Stimulated activated CD4-positive, alpha-beta T cell treated with anti-CD3 and anti-CD28 coated beads, Interleukin-1b, Interleukin-23, amount 100 ng/mL, for 1 hour (primary cell): ENCODE measurements at places on chromosomes 5 and 9.
A peak's percentile ranks its signal among the peaks of the same experiment; 100 is the strongest.

DNA sequence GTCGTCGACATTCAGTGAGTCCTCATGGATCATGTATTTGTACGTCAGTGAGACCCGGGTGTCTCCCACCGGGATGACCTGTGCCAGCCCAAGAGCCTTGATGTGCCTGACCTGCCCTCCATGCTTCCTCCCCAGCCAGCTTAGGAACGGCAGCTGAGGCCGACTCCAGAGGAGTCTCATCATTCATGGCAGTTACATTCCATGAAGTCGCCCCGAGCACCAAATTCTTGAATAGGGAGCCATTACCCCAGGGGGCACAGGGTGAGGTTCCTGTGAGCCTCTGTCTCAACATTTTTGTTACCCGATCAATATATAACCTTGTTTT is 67.8 kb downstream of the ZNF354C start:
- DNase-seq = no peak

DNA sequence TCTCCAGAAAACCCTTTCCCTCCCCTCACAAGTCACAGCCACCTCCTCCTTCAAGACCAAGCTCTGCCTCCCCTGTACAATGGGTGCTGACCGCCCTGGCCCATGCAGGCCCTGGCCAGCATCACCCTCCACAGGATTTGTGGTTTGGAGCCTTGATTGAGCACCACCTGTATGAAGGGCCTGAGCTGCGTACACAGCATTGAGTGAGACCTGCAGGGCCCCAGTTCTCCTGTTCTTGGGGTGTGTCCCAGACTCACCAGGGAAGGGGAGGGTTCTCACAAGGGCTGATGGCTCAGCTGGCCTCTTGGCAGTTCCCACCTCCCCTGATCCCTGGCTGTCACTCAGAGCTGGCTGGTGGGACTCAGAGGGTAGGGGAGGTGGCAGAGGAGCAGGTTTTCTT is 63.7 kb upstream of the IER5L start:
- no peak for DNase-seq

DNA sequence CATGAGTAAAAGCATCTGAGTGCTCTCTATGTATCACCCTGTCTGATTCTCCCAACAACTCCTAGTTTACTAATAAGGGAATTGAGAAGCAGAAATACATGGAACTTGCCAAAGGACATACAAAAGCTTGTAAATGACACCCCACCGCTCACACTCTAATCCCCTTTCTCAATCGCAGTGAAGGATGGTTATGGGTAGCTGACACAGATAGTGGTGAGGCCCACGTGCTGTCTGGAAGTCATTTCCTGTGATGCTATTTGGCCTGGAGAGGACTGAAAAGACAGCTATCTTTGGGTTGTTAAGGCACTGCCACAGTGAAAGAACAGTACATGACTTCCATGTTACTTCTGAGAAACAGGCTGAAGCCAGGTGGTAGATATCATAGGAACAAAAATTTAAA is 117.0 kb downstream of the GLIS3 start:
- DNase-seq = no peak

GRCh38 chr9:137161558-137162486 is 8.0 kb downstream of the LRRC26 start:
- DNase-seq = no peak

DNA sequence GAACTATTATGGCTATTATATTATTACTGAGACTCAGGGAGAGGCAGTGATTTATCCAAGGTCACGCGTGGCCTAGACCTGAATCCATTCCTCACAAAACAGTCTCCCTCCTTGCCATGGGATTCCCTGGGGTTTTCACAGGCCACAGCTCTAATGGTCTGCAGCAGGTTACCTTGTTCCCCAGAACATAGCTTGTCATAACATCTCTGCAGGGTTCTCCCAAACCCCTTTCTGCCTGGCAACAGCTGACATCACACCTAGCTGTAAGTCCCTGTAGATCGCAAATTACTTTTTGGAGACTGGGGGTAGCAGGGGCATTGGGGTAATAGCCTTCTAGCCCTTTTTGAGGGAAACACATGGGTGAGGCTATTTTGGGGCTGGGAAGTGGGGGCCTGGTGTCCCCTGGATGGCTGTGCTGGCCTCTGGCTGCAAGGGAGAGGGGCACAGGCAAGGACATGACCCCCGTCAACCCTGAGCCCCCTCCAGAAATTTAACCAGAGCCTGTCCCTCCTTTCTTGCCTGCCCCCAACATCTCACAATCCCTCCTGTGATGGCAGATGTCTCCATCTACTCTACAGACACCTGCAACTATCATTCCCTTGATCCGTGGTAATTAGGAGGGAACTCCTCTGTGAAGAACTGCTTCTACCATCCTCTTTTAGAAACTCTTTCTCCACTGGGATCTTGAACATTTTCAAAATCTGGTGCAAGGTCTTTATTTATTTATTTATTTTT is 1.3 kb downstream of the CD74 start:
- DNase-seq = peak; percentile 41

GRCh38 chr5:81192373-81192750 is 40.8 kb upstream of the CKMT2 start:
- DNase-seq = no peak

- no peak for DNase-seq
Observed at GRCh38 chr9:116986015-116986414, 298.9 kb downstream of the TRIM32 start.

GRCh38 chr5:1089621-1090040 is 22.2 kb downstream of the SLC12A7 start:
- DNase-seq = no peak

GRCh38 chr5:170151097-170151831 is 45.6 kb downstream of the FOXI1 start:
- DNase-seq = no peak

GRCh38 chr9:98187926-98188325 is 4.5 kb downstream of the CORO2A start:
- no peak for DNase-seq

DNA sequence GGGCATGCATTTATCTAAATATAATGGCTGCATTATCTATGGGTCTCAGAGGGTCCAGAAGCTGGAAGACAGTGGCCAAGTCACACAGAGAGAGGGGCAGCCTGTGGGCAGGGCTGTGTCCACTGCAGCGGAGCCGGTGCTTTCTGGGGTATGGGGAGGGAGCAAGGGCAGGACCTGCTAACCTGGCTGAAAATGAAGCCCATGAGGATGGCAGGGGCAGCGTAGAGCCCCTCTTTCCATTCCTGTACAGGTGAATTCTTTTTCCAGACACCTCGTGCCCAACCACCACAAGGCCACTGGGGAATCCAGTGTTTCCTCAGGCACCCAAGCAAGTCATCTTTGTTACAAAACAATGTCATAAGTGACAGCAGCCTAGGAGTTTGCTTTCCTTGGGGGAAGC is 305.9 kb upstream of the IRX4 start:
- no peak for DNase-seq

GRCh38 chr5:74630453-74631066 is 10.0 kb downstream of the ENC1 start:
- no peak for DNase-seq

DNA sequence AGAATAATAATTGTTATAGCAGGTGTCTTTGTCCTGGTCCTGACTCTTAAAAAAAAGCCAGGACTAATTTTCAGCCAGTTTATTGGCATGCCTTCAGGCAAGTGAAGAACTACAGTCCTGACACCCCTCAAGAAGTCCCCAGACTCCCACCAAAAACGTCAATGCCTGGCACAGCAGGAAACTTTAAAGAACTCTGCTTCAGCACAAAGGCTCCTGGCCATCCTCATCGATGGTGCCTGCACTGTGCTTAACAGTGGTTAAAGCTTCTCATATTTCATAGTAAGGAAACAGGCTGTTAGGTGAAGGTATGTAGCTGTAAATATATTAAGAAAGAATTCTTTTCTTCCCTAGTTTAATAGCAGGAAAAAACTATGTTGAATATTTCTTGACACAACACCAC is 280.1 kb upstream of the PUM3 start:
- DNase-seq = no peak

GRCh38 chr5:100598446-100598845 is 63.3 kb downstream of the FAM174A start:
- DNase-seq = no peak

- DNase-seq = no peak
Observed at GRCh38 chr5:137583129-137583528, 84.0 kb upstream of the SPOCK1 start.

DNA sequence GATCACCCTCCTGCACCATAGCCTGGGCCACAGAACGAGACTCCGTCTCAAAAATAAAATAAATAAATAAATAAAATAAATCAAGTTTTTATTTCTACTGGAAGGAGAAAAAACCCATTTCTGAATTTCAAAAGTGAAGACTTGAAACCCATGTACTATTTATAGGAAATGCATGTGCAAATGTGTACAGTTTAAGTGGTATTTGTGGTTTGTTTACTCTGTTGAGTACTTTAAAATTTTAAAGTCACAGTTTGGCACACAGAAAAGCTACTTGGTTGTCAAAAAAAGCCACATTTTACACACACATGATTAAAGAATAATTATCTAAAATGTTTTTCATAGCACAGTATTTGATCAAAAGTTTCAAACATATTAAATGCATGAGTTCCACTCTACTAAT is 43.6 kb downstream of the NR3C1 start:
- DNase-seq = no peak

GRCh38 chr9:125998837-125999503 is 251.8 kb downstream of the PBX3 start:
- DNase-seq = no peak

- no peak for DNase-seq
Observed at GRCh38 chr9:13431692-13432091, 152.2 kb upstream of the MPDZ start.

GRCh38 chr5:6721442-6721841 is 8.2 kb downstream of the TENT4A start:
- DNase-seq = no peak

DNA sequence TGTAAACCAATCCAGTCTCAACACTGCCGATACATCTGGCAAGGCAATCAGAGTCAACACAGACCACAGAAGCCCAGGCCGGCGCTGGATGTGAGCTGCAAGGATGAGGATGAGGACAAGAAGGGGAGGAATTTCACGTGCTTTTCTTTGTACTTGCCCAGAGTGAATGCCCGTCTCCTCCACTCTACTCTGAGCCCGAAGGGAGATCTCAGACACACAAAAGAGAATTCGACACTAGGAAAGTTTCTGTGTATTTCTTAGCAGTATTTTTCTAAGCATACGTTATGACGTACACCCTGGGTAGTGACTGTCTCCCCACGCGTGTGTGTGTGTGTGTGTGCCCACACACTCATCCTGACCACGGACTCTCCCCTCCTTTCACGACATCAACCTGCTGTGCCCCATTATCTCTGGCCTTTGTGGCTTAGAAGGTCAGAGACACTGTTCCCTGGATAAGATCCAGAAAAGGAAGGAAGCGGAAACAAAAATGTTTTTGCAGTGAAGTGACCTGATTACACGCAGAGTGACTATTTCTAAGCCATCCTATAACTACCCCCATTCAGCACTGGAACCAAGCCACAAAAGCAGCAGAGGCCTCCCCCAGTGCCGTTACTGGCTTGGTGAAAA is 227.3 kb upstream of the DAPK1 start:
- no peak for DNase-seq

DNA sequence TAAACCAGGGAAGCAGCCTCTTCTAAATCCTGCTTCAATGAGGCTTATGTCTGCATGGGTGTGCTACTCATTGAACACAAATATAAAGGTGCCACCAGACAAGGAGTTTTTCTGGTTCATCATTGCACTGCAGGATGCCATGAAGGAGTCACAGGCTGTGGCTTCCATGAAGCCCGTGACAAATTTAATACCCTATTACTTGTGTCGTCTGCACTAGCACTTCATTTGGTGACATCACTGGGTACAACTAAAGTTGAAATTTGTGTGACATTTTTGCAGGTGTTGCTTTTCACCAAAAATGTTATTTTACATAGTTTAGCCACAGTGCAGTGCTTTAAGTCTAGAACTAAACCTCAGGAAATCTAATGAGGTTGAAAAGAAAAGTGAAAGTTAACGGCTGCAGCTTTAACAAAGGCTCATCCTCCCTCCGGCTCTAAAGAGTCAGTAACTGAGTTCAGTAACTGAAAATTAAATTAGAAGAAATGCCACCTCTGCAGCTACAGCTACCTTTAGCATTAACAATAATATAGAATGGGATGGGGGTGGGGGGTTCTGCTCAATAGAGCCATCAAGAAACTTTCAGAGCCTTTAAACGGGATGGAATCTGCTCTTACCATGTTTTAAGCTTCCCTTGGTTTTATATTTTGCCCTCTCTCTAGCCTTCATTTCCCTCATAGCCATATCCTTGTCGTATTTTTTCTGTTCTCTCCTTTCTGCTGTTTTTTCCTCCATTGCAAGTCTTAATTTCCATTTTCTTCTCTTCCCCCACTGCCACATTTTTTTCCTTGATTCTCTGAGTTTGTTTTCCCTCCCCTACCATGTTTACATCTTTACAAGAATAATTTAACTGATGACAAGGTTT is 233.8 kb upstream of the TMEM161B start:
- DNase-seq = no peak

DNA sequence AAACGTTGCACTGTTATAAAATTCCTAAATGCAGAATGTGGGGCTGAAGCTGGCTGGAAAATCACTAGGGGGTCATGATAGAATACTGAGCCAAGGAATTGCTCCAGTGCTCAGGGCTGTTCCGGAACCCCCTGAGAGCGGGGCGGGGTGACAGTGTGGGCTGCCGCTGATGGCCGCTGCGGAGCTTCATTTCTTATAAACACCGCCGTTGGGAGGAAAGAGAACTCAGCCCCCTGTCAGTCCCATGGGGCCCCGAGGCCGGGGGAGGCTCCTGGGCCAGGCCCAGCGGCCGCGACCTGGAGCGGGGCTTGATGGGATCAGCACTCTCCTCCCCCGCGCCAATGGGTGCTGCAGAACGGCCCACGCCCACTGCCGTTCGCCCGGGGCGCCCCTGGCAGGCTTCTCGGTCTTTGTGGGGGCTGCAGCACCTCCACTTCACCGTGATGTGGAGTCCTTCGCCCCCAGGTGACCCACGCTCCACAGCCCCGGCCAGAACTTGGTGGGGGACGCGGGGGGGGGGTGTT is 5.2 kb upstream of the IRF1 start:
- peak; percentile 54 for DNase-seq

DNA sequence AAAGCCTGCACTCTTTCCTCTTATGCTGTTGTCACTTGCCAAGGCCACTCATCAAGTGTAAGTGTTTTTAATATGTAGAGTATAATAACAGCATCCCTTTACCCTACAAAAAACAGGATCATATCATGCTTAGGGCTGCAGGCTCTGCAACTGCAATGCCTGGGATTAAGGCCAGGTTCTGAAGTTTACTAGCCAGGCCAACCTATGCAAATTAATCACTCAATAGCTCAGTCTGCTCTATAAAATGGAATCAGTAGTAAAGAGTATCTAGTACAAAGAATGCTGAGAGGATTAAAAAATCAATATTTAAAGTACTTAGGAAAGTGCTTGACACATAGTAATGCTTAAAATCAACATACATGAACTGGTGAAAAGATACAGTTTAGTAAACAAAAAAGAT is 253.3 kb downstream of the EDIL3 start:
- DNase-seq = no peak

GRCh38 chr9:131885144-131885609 is 145.3 kb upstream of the RAPGEF1 start:
- no peak for DNase-seq

GRCh38 chr5:100777680-100778300 is 125.3 kb downstream of the ST8SIA4 start:
- no peak for DNase-seq

GRCh38 chr9:36161187-36161586 is 8.0 kb upstream of the CCIN start:
- DNase-seq = no peak
